ENCODE measurements at places on chromosomes 4 and X. TPM values are rescaled to one million over a fixed set of nuclear protein-coding genes. Genes with fewer than 3 reads are reported as not detected.

The CENPE gene
- 41.5 TPM for total RNA-seq

The CXXC4 gene
- 2.4 TPM for total RNA-seq

The XPNPEP2 gene
- 0.07 TPM for total RNA-seq

The TRIM61 gene
- 2.8 TPM for total RNA-seq

The CRMP1 gene
- total RNA-seq, result 109 TPM

The CTAG1A gene
- not detected for total RNA-seq

The CCDC149 gene
- total RNA-seq, result 4.8 TPM

The FUNDC2 gene
- total RNA-seq, result 73.8 TPM

The PSAPL1 gene
- total RNA-seq, result not detected

The NUDT9 gene
- total RNA-seq, result 33.3 TPM

The TEX11 gene
- total RNA-seq, result 0.18 TPM

The TMEM156 gene
- not detected for total RNA-seq

The LIMCH1 gene
- 0.92 TPM for total RNA-seq

The INTS6L gene
- total RNA-seq, result 6.5 TPM

The FRMD7 gene
- total RNA-seq, result not detected

The ABRAXAS1 gene
- 26.3 TPM for total RNA-seq

The MAGED4B gene
- total RNA-seq, result 88.7 TPM

The RAI2 gene
- 0.57 TPM for total RNA-seq

The PCDH19 gene
- 2.1 TPM for total RNA-seq

The MAN2B2 gene
- 6.3 TPM for total RNA-seq

The BST1 gene
- 1.9 TPM for total RNA-seq

The MFSD8 gene
- total RNA-seq, result 15.0 TPM

The FGF2 gene
- 127 TPM for total RNA-seq

The NEUROG2 gene
- total RNA-seq, result 0.09 TPM

The UXT gene
- 80.5 TPM for total RNA-seq

The CYLC1 gene
- not detected for total RNA-seq
